H1 (cell line): ENCODE measurements at places on chromosomes 3 and 15.

DNA sequence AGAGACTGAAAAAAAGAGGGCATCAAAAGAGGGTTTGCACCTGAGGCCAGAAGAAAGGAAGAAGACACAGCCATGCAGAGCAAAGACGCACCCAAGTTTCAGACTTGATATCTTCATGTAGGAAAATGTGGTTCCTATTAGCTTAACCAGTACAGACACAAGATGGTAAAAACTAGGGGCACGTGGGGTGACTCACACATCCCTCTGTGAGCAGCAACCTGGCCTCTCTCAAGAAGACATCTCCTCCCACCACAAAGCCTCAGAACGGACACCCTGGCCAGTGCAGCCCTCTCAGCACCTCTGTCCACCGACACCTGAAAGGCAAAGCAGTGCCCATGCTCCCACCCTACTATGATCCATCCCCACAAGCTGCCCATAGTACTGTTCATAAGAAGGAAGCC, 33.3 kb downstream of the GLB1 start:
- DNase-seq, result no peak

DNA sequence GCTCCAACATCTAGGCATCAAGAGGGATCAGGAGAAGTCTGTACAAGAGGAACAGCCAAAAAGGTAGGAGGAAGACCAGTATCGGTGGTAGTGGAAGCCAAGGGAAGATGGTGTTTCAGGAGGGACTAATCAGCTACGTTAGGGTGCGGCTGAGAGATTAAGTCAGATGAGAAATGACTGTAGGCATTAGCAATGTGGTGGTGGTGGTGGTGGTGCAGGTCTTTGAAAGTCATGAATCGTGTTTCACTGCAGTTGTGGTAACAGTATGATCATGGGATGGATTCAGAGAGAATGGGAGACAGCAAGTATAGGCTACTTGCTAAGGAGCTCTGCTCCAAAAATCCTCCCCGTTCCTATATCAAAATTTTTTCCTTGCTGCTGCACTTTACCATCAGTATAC, 35.5 kb downstream of the ASTE1 start:
- DNase-seq, result no peak

- DNase-seq, result no peak
Observed at GRCh38 chr3:117160176-117160575, 450.6 kb downstream of the TUSC7 start.

GRCh38 chr3:45691842-45692241, 2.6 kb downstream of the SACM1L start:
- DNase-seq, result no peak

DNA sequence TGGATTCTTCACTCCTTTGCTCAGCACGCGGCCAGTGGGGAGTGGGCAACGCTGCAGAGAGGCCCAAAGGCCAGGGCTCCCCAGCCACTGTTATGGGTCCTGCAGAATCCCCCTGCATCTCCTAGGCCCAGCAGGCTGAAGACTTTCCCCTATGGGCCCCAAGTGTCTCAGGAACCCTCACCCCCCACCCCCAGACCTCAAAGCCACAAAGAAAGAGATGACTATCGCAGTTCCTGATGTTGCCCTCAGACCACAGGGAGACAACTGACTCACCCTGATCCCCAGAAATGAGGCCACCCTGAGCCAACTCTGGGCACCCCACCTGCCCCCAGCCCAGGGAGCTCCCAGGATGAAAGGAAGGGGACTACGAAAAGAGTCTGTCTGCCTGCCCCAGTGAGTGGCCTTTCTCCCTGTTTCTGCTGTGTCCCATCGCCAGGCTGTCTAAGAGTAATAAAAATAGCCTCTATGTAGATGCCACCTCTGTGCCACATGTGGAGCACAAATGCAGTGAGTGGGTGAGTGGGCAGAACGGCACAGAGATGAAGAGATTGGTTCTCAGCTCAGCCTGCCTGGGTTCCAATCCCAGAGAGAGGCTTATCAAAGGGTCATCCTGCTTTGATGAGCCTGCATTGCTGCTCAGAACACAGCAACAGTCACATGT, 283.0 kb downstream of the UACA start:
- no peak for DNase-seq

DNA sequence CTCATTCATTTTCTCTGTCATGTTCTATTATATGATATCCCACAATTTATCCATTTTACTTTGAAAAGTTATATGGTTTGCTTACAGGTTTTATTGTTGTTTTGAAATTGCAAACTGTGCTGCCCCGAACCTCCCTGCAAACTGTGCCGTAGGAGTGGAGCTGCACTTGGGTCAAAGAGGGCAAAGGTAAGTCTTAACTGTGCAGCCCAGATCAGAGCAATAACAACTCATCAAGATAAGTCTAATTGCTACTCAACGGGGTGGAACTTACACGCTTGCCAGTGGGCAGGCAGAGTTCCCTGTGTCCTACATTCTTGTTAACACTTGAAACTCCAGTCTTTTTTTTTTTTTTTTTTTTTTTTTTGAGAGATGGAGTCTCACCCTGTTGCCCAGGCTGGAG, 33.2 kb downstream of the ZDHHC19 start:
- DNase-seq, result no peak

GRCh38 chr3:99620976-99621375, 17.4 kb upstream of the COL8A1 start:
- no peak for DNase-seq

- DNase-seq, result peak; percentile 75
Observed at GRCh38 chr3:155870945-155871745, 695 bp downstream of the GMPS start.

GRCh38 chr3:43000387-43000786, 21.3 kb downstream of the GASK1A start:
- no peak for DNase-seq

DNA sequence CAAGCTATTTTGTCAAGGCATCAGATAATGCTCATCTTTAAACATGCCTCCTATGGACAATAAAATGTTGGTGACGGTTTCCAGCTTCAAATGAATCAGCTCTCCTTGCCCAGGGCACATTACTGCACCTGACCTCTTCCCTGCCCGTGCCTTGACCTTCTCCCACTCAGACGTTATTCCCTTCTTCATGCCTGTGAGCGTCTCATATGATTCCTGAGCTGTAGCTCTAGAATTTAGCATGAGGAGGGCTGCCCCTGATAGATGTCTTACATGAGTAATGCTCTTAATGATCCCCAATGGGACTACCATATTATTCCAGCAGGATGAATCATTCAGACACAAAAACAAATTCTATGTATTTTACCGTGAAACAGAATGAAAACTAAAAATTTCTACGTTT, 762.7 kb downstream of the ROBO1 start:
- no peak for DNase-seq
